ENCODE measurements at places on chromosomes 2 and 18. TPM values are rescaled to one million over a fixed set of nuclear protein-coding genes. Genes with fewer than 3 reads are reported as not detected.

DNA sequence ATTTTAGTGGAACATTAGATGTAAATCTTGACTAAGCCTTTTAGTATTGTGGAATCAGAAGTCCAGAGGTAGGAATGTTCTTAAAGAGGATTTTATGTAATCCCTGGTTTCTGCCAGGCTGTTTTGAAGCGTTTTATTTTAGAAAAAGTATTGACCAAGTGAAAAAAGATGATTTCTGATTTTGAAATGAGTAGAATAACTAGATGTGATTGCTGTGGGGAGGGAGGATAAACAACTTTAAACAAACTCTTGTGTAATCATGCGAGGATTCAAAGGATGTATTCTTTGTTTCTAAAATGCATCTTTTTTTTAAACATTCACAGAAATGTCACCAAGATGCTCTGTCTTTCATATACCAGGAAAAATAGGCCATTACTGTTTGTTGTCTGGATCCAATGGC is 53.9 kb downstream of the PHLPP1 start:
- no peak for DNase-seq

DNA sequence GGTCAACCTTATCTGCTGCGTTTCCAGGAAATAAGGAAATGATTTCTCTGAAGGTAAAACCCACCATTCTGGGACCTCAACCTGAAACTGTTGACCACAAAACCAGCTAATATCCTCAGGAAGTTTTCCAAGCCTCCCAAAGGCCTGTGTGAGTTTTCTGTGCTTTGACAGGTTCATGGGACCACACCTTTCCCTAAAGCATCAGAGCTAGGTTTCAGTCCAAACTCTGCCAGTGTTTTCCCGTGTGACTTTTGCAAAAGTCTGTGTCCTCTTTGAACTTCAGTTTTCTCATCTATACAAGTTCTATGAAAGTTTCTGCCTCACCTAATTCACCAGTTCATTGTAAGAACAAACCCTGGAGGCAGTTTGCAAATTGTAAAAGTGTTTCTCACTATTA is 39.8 kb downstream of the VSNL1 start:
- no peak for DNase-seq

Gene GALNT13
- not detected for total RNA-seq

GRCh38 chr2:120874888-120875275 is 139.2 kb downstream of the GLI2 start:
- DNase-seq = peak; percentile 53

Gene ASB3
- 28.4 TPM for total RNA-seq

- DNase-seq = no peak
Measured at GRCh38 chr18:13628211-13628610, 98.1 kb downstream of the FAM210A start.

- DNase-seq = no peak
Measured at GRCh38 chr18:8623549-8624106, 14.4 kb downstream of the RAB12 start.

Gene FER1L5
- not detected for total RNA-seq

DNA sequence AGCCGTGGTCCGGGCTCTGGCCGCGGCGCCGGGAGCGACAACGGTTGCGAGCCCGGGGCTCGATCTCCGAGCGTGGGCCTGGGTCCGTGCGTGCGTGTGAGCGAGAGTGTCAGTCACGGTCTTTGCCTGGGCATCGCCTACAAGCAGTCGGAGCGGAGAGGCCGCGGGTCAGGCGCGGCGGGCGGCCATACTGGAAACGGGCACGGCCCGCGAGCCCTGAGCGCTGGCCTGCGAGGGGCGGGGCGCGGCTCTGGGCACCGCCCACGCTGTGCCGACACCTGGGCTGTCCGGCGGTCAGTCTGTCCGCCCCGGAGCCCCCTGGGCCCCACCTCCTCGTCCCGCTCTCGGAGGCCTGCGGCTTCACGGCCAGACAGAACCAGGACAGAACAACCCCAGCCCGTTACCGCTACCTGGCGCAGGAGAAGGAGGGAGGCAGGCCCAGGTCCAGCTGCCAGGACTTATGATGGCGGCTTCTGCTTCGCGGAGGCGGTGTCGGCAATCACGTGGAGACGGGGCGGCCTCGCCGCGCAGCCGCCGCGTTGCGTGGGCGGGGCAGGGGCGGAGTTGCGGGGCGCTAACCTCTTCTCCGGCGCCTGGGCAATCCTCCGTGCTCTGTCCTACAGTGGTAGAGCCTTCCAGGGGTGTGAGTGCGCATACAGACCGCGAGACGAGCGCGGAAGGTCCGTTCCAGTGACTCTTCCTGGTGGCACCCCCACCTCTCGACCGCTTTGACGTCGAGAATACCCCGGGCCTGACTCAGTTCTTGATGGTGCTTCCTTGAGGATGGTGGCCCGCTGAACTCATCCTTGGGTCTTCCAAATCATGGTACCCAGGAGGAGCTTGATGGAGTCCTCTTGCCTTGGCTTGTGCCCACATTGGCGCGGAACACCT is at the start of gene TMEM131:
TMEM131 (minus strand) TSS at position 215 of the 891 bp plus-strand sequence. CDS start 286 bp downstream, outside the sequence.
- peak; percentile 98 for DNase-seq

Gene MRPL53
- 39.9 TPM for total RNA-seq

Gene CHAC2
- total RNA-seq = 2.9 TPM
